Right atrium auricular region (tissue), 2 donors: ENCODE measurements at places on chromosomes 16 and 17. TPM values are rescaled to one million over a fixed set of nuclear protein-coding genes. Genes with fewer than 3 reads are reported as not detected.

The MYH3 gene
- 0.22 TPM for total RNA-seq

GRCh38 chr16:18827890-18828289 lies 26.5 kb upstream of the ARL6IP1 start:
- DNase-seq = no peak

DNA sequence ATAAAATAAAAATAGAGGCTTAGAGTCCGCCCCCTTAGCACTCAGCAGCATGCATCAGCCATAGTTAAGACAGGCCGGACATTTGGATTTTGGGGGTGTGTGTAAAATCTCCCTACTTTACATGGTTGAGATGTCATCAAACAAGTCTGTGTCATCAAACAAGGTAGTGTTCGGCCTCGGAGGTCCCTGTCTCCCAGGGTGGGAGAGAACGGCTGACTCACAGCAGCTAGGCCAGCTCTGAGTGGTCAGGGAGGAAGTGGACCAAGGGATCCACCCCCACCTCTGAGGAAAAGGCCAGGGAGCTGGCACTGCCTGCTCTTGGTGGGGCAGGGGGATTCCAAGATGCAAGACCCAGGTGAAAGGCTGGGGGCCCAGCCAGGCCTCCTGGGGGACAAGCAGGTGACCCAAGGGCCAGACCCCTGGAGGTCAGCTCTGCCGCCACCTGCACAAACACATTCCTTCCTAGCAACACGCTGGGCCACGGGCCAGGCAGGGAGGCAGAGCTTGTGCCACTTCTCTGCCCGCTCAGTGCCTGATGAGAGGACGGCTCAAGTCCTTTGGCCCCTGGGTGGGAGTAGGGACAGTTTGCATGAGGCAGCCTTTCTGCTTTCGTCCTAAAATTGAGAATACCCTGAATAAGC lies 28.5 kb downstream of the KIFC3 start:
- no peak for DNase-seq

DNA sequence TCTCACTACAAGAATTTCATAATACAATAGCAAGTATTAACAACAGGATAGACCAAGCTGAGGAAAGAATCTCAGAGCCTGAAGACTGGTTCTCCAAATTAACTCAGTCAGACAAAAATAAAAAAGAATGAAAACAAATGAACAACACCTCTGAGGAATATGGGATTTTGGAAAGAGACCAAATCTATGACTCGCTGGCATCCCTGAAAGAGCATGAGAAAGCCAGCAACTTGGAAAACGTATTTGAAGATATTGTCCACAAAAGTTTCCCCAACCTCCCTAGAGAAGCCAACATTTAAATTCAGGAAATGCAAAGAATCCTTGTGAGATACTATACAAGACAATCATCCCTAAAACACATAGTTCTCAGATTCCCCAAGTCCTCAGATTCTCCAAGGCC lies 20.9 kb downstream of the NLRP1 start:
- no peak for DNase-seq

The CTRB2 gene
- not detected for total RNA-seq

The ACSM5 gene
- 1.7 TPM for total RNA-seq

The GPS1 gene
- total RNA-seq = 79.5 TPM

DNA sequence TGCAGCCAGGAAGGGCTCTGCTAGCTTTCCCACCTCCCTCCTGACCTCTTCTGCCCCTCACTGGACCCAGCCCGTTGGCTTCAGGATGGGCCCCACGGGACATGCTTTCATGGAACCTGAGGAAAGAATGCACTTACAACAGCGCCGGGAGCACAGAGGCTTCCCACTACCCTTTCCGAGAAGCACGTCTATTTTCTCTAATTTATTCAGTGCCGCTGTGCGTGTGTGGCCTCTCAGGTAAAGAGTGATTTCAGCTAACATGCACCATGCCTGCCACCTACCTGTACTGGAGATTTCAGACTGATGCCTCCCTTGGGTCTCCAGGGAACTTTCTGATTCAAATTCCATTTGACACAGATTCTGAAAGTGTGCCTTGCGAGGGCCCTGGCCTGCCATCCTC lies 140.1 kb downstream of the CYLD start:
- DNase-seq = peak; percentile 46

The NEK8 gene
- 1.0 TPM for total RNA-seq

The EPX gene
- total RNA-seq = not detected

- DNase-seq = no peak
Measured at GRCh38 chr17:44647736-44648135, 8.5 kb upstream of the MEIOC start.

GRCh38 chr16:80554033-80554432 lies 13.2 kb downstream of the DYNLRB2 start:
- DNase-seq = no peak

GRCh38 chr17:10130263-10130662 lies 68.1 kb downstream of the GAS7 start:
- DNase-seq = no peak

DNA sequence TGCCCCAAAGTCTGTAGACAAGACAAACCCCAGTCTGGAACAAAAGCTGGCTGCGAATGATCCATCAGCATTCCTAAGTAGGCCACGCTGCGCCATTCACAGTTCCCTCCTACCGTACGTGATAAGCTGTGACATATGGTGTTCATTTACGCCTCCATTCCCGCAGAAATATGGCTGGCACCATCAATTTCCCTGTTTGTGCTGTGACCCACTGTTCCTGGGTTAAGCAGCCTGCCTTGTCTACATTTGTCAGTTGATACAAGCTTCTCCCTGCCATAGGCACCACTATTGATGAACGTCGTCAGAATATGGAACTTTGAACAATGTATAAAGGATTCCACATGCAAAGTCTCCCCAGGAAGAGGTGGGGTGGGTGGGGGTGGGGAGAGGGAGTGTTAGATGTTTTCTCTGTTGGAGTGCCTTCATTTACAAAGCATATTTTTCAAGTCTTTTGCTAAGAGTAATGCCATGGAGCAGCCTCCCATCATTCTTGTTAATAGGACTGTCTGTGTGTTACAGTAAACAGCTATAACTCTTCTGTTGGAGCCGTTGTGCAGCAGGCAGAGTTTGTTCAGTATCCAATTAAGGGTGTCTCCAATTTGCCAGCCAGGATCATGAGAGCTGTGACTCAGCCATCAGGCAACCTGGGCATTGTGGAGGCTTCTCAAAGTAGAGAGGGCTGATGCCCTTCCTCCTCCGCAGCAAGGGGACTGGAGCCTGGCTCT lies 294.6 kb downstream of the TMEM114 start:
- DNase-seq = no peak

- DNase-seq = peak; percentile 84
Measured at GRCh38 chr16:10876799-10877341, at the start of gene CIITA. Gene CIITA (plus strand): TSS chr16:10877202. CDS start chr16:10877331, 129 bp downstream.

DNA sequence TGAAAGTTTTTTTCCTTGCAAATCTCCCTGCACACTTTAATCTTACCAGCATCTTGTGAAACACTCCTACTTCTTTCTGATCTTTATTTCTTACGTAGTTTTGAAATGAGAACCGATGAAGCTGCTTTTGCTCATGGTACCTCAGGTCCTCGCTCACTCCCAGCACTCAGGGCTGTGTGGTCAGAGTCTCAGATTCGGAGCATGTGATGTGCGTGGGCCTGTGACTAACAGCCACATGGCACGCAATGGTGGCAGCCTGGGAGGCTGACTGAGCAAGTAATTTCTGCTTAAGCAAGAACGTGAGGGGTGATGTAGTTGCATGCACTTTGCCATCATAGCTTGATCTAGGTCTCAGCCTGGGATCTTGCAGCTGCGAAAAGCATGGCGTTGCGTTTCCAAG lies 624.3 kb downstream of the MAF start:
- no peak for DNase-seq

- DNase-seq = no peak
Measured at GRCh38 chr17:35943537-35943936, at the start of gene LYZL6. Gene LYZL6 (minus strand): TSS chr17:35943713. CDS start chr17:35939356, 4,357 bp downstream.

The CACNG4 gene
- total RNA-seq = 0.63 TPM

- DNase-seq = peak; percentile 74
Measured at GRCh38 chr16:678858-679813, 1.1 kb upstream of the STUB1 start.

DNA sequence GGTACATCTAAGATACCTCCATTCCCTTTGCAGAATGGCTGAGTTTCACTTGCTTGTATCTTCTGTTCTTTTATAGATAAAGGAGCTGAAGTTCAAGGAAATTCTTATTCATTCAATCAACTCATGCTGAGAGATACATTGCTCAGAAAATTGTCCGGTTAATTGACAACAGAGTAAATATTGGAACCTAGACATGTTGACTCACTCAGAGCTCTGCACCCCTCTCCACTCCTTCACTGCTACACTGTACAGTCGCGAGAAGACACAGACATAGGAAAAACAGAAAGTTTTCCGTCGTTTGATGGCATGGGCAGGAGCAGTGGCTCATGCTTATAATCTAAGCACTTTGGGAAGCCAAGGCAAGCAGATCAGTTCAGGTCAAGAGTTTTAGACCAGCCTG lies 690.5 kb upstream of the SOX9 start:
- DNase-seq = no peak

DNA sequence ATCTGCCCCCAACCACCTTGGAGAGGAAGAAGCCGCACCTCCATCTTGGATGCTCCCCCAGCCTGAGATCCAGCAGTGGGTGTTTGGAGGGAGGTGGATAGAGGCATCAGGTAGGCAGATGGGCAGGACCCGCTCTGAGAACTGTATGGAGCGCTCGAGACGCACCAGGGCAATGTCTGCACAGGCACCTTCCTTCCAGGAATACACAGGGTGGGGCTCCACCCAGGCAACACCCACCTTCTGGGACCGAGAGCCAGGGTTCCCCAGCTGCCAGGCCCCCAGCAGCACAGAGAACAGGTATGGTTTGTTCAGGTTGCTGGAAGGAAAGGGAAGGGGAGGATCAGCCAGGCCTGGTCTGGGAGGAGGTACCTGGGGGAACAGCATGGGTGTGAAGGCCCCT lies 2.4 kb downstream of the PRSS22 start:
- no peak for DNase-seq

The TTYH2 gene
- 26.0 TPM for total RNA-seq

GRCh38 chr17:14622615-14623101 lies 321.8 kb downstream of the HS3ST3B1 start:
- DNase-seq = no peak

The B4GALNT2 gene
- not detected for total RNA-seq

DNA sequence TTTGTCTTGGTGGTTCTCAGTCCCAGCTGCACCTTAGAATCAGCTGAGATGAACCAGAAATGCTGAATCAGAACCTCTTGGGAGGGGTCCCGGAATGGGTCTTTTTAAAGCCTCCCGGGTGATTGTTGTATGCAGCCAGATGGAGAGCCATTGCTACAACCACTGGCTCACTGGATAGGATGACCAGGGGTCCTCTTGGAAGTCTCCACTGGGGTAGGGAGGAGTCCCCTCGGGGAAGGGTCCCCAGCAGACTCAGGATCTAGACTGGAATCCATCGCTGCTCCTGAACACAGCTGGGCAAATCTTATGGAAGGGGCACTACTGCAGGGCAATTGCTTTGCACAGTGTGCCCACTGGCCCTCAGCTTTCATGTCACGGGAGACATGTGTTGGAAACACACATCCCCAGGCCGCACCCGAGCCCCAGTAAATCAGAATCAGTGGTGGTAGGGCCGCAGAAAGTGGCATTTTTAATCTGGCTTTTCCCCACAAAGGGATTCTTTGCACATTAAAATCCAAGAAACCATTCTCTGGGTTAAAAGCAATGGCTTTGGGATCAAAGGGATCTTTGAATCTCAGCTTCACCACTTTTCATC lies 117.3 kb downstream of the IRX5 start:
- no peak for DNase-seq
